ENCODE measurements at places on chromosomes 3 and 15. TPM values are rescaled to one million over a fixed set of nuclear protein-coding genes. Genes with fewer than 3 reads are reported as not detected.

MAP6D1 gene
- polyA plus RNA-seq = 0.86 TPM

ALDH1A2 gene
- polyA plus RNA-seq = 309 TPM

AQR gene
- polyA plus RNA-seq = 44.8 TPM

SLC24A1 gene
- 18.8 TPM for polyA plus RNA-seq

FBLN2 gene
- 23.2 TPM for polyA plus RNA-seq

TLR9 gene
- polyA plus RNA-seq = 0.09 TPM

CCRL2 gene
- polyA plus RNA-seq = 1.0 TPM

HRH1 gene
- polyA plus RNA-seq = 2.4 TPM

FANCD2OS gene
- polyA plus RNA-seq = 0.47 TPM

DCP1A gene
- polyA plus RNA-seq = 33.8 TPM

TIGIT gene
- polyA plus RNA-seq = 0.20 TPM

SNX33 gene
- polyA plus RNA-seq = 21.8 TPM

KCNMB3 gene
- 8.8 TPM for polyA plus RNA-seq

TIMMDC1 gene
- polyA plus RNA-seq = 104 TPM

GATM gene
- polyA plus RNA-seq = 276 TPM

HES1 gene
- polyA plus RNA-seq = 94.9 TPM

SLCO2A1 gene
- polyA plus RNA-seq = 24.6 TPM

KIF23 gene
- polyA plus RNA-seq = 41.3 TPM

PRSS50 gene
- 3.2 TPM for polyA plus RNA-seq

SEMA3F gene
- 81.6 TPM for polyA plus RNA-seq

EIF4A2 gene
- 815 TPM for polyA plus RNA-seq

NR2E3 gene
- 0.45 TPM for polyA plus RNA-seq

ERICH6 gene
- polyA plus RNA-seq = 1.8 TPM

HYKK gene
- 8.6 TPM for polyA plus RNA-seq

ALDH1L1 gene
- polyA plus RNA-seq = 50.8 TPM

GREM1 gene
- 0.12 TPM for polyA plus RNA-seq

LDHAL6B gene
- 0.45 TPM for polyA plus RNA-seq

IQCF5 gene
- not detected for polyA plus RNA-seq

LSAMP gene
- 13.7 TPM for polyA plus RNA-seq

MYRIP gene
- 2.0 TPM for polyA plus RNA-seq

SCN11A gene
- 1.4 TPM for polyA plus RNA-seq

C3orf20 gene
- 0.30 TPM for polyA plus RNA-seq

PIERCE2 gene
- polyA plus RNA-seq = 6.3 TPM

HRG gene
- 2.9 TPM for polyA plus RNA-seq

LRRC2 gene
- 1.7 TPM for polyA plus RNA-seq

CLDN11 gene
- polyA plus RNA-seq = 225 TPM

AGBL1 gene
- 0.26 TPM for polyA plus RNA-seq

DISP2 gene
- 0.92 TPM for polyA plus RNA-seq

NPAP1 gene
- polyA plus RNA-seq = 0.61 TPM

DAZL gene
- not detected for polyA plus RNA-seq

AADACL2 gene
- polyA plus RNA-seq = 0.07 TPM

PIGB gene
- 25.2 TPM for polyA plus RNA-seq

TEX55 gene
- not detected for polyA plus RNA-seq

FAM107A gene
- polyA plus RNA-seq = 5.7 TPM

MESP2 gene
- 0.30 TPM for polyA plus RNA-seq

SCG5 gene
- 26.6 TPM for polyA plus RNA-seq

FSIP1 gene
- polyA plus RNA-seq = 2.6 TPM

SKOR1 gene
- polyA plus RNA-seq = 0.37 TPM

CORO2B gene
- 23.9 TPM for polyA plus RNA-seq

EBLN2 gene
- polyA plus RNA-seq = 2.7 TPM

PARL gene
- polyA plus RNA-seq = 51.4 TPM

TRANK1 gene
- polyA plus RNA-seq = 10.4 TPM

ZNF620 gene
- polyA plus RNA-seq = 11.9 TPM

SAMMSON gene
- polyA plus RNA-seq = 0.17 TPM

SST gene
- polyA plus RNA-seq = 0.45 TPM

MKRN3 gene
- polyA plus RNA-seq = 1.3 TPM

Measured in renal cortex interstitium (tissue), 15 donors.